Suprapubic skin (tissue), 4 donors: ENCODE measurements at places on chromosomes 5 and 9. TPM values are rescaled to one million over a fixed set of nuclear protein-coding genes. Genes with fewer than 3 reads are reported as not detected.

LHX3 gene
- total RNA-seq, result not detected

NR2F1 gene
- total RNA-seq, result 0.49 TPM

SH3GL2 gene
- not detected for total RNA-seq

IL33 gene
- 23.1 TPM for total RNA-seq

ECPAS gene
- 59.4 TPM for total RNA-seq

CKMT2 gene
- 2.5 TPM for total RNA-seq

SPATA9 gene
- total RNA-seq, result not detected

C8G gene
- 2.7 TPM for total RNA-seq

CDH18 gene
- not detected for total RNA-seq

CENPK gene
- 7.9 TPM for total RNA-seq

PDLIM4 gene
- total RNA-seq, result 117 TPM

NXNL2 gene
- not detected for total RNA-seq

CBY3 gene
- total RNA-seq, result not detected

KCNMB1 gene
- 2.1 TPM for total RNA-seq

SPINK4 gene
- not detected for total RNA-seq

WNT8A gene
- not detected for total RNA-seq

GPR150 gene
- 0.57 TPM for total RNA-seq

SPINK13 gene
- not detected for total RNA-seq

IL9 gene
- total RNA-seq, result not detected

GRM6 gene
- not detected for total RNA-seq

SPINK5 gene
- 253 TPM for total RNA-seq

GHR gene
- total RNA-seq, result 19.9 TPM

OR2K2 gene
- total RNA-seq, result not detected

FOXD1 gene
- 0.52 TPM for total RNA-seq

ENTPD2 gene
- 20.8 TPM for total RNA-seq

FBXL7 gene
- total RNA-seq, result 1.9 TPM

PCDHGA12 gene
- total RNA-seq, result 6.5 TPM

CNTFR gene
- 9.1 TPM for total RNA-seq

CDC23 gene
- 20.1 TPM for total RNA-seq

HMCN2 gene
- 6.3 TPM for total RNA-seq

ISCA1 gene
- total RNA-seq, result 33.0 TPM

SLC34A3 gene
- total RNA-seq, result not detected

ENTPD8 gene
- total RNA-seq, result not detected

TRIM36 gene
- 2.3 TPM for total RNA-seq

TSSK1B gene
- total RNA-seq, result not detected

NPR3 gene
- 10.1 TPM for total RNA-seq

PCDHB2 gene
- total RNA-seq, result 4.0 TPM

ERAP2 gene
- 14.0 TPM for total RNA-seq

MORN5 gene
- not detected for total RNA-seq

GRIN3A gene
- total RNA-seq, result not detected

CHSY3 gene
- total RNA-seq, result 1.4 TPM

LCN12 gene
- not detected for total RNA-seq

OTULINL gene
- 2.1 TPM for total RNA-seq

TLR4 gene
- 10.5 TPM for total RNA-seq
